ENCODE measurements at places on chromosomes 5 and 9.
A peak's percentile ranks its signal among the peaks of the same experiment; 100 is the strongest.

DNA sequence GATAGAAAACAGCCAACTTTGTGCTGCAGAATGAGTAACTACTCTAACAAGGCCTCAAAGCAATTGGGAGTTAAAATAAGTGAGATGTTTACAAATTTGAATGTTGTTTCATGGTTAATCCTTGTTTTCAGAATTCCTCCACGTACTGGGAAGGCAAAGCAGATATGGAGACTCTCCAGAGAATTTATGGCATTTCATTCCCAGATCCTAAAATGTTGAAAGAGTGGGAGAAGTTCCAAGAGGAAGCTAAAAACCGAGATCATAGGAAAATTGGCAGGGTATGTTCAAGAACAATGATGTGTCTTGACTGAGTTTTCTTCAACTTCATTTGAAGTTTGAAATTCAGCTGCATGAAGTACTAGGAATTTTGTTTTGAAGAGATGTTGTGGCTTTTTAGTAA lies 16.4 kb downstream of the TARS1 start:
- DNase-seq, result no peak

- no peak for DNase-seq
Observed at GRCh38 chr5:110842948-110843347, 104.1 kb downstream of the SLC25A46 start.

DNA sequence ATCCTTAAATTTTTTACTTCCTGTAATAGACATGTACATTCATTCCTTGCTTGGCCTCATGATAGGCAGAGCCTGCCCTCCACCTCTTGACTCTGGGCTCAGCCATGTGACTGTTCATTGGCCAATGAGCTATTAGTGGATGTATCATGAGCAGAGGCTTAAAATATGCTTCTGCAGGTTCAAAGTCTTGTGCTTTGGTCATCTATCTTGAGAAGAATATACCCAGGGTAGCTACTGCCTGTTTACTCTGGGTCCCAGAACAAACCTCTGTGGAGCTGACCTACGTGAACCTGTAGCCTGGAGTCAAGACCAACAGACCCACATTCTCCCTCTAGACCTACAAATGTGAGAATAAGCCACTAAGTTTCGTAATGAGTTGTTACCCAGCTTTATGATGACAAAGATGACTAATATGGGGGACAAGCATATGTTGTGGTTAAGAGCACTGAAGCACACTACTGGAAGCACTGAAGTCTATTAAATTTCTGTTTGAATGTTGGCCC lies 244.4 kb downstream of the MAST4 start:
- DNase-seq, result no peak

DNA sequence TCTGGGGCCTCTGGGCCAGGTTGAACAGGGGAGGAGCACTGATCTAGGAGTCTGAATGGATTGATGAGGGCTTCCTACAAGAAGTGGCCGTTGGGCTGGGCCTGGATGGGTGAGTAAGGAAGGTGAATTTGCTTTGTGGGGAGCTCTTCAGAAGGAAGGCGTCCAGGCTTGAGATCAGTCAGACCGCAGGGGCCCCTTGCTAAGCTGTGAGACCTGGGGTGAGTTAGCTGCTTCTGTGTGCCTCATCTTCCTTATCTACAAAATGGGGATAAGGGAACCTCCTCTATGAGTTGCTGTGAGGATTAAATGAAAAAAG lies 1.1 kb upstream of the SYNPO start:
- DNase-seq, result no peak

DNA sequence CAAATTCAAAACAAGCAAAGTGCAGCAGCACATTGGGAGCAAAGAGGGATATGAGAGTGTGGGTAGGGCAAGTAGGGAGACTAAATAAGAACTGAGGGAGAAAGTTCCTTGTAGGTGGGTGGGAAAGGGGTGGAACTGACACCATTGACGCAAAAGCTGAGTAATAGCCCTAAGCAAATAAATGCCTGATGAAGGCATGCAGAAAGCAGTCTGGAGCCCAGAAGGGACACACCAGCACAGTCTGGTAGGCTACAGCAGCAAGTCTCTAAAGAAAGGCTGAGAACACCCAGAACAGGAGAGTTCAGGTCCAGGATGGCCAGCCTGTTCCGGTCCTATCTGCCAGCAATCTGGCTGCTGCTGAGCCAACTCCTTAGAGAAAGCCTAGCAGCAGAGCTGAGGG lies at the start of gene INSL4:
INSL4 (plus strand) TSS at position 208 of the 400 bp plus-strand sequence; CDS start at position 313, 105 bp downstream.
- no peak for DNase-seq

- no peak for DNase-seq
Observed at GRCh38 chr5:121366515-121366914, 485.2 kb upstream of the FTMT start.

GRCh38 chr5:149264439-149265067 lies 7.1 kb upstream of the AFAP1L1 start:
- DNase-seq, result peak; percentile 82

GRCh38 chr5:15690611-15691010 lies 190.6 kb downstream of the FBXL7 start:
- DNase-seq, result no peak

GRCh38 chr5:144085381-144085780 lies 85.1 kb downstream of the YIPF5 start:
- no peak for DNase-seq

DNA sequence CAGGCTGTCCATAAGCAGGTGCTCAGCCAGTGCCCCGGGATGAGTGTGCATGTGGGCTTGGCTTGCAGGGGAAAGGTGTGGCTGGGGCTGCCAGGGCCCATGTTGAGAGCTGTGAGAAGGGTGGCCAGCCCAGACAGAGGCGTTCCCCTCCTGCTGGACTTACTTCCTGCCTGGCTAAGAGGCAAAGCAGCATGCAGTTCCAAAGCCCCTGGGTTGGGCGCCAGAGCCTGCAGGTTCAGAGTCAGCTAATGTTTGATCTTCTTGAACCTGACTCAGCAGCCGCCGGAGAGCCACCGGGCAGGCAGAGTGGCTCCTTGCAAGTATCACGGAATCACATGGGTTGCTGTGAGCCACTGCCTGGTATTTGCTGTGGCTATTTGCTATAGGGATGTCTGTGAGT lies 168.4 kb upstream of the MAP1B start:
- peak; percentile 52 for DNase-seq

DNA sequence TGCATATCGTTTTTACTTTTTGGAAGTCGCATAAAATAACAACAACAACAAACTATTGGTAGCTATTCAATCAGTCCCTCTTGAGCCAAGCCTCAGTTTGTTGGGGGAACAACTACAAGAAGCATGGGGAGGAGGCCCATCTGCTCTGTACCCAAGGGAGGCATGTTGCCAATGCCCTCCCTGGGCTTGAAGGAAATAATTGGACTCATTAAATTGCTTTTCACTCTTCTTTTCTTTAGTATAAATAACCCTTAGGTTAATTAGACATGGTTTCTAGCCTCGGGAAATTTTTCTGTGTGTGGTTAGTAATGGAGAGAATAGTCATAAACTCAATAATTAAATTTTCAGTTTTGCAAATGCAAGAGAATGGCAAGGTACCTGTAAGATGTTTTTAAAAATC lies 500.7 kb downstream of the TLE4 start:
- DNase-seq, result no peak

GRCh38 chr9:131885144-131885609 lies 145.3 kb upstream of the RAPGEF1 start:
- no peak for DNase-seq

DNA sequence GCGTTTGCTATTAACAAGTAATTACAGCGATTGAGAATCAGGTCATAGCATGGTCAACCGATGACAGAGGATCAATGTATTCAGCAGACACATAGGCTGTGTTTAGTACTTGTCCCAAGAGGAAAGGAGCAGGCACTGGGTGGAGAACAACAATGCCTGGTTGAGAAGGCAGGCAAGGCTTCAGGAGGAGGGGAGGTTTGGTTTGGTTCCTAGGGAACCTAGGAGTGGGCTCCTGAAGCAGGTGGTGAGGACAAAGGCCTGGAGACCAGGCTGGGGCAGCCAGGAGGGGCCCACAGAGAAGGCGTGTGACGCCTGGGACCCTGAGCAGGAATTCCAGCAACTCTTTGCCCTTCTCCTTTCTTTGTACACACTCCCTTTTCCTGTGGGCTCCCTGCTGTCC lies 195.6 kb downstream of the SPOCK1 start:
- no peak for DNase-seq

DNA sequence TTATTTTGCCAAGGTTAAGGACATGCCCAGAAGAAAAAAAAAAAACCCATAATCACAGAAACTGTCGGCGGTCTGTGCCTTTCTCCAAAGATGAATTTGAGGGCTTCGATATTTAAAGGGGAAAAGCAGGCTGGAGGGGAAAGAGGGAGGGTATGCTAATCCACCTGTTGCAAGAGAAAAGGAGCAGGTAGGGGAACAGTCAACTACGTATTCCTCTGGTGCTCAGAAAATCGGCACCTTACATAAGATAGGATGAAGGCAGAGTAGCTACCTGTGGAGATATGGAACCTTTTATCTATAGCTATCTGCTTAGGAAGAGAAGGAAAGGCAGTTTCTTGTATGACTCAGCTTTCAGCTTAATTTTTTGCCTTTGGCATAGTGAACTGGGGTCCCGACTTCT lies 77.7 kb downstream of the PTCD2 start:
- DNase-seq, result no peak

- no peak for DNase-seq
Observed at GRCh38 chr9:33177086-33177485, 9.9 kb upstream of the B4GALT1 start.

DNA sequence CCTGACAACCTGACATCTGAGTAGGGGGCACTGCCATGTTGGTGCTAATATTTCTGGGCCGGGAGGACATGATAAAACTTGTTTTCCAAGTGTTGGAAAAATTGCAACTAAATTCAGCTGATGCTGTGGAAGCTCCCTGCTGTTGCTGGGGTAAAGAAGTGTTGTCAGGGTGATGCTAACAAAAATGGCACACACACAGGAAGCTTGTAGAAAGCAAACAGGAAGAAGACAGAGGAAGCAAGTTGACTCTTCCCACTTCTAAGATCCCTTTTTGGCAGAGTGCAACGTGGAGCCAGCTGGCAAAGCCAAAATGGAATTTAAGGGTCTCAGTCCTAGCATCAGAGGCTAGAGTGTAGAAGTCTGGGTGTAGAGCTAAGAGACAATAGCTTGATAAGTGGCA lies 11.3 kb upstream of the RIOK2 start:
- no peak for DNase-seq

DNA sequence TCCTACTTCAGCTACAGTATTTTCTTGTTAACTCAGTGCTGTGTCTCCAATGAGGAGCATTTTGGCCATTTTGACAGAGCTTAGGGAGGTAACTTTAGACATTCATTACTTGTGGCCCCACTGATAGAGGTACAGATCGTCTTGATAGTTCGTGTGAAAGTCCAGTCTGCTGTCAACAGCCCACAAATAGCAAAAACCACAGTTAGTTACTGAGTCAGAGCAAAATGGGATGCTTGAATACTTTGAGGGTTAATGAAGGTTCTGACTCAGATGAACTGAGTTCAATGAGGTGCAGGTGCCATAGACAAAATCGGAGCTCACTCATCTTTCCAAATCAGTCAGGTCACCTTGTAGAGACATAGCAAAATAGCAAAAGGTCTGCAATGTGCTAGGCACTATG lies 163.1 kb upstream of the TLE4 start:
- DNase-seq, result no peak

- no peak for DNase-seq
Observed at GRCh38 chr5:52771343-52772039, 16.2 kb upstream of the ITGA1 start.

DNA sequence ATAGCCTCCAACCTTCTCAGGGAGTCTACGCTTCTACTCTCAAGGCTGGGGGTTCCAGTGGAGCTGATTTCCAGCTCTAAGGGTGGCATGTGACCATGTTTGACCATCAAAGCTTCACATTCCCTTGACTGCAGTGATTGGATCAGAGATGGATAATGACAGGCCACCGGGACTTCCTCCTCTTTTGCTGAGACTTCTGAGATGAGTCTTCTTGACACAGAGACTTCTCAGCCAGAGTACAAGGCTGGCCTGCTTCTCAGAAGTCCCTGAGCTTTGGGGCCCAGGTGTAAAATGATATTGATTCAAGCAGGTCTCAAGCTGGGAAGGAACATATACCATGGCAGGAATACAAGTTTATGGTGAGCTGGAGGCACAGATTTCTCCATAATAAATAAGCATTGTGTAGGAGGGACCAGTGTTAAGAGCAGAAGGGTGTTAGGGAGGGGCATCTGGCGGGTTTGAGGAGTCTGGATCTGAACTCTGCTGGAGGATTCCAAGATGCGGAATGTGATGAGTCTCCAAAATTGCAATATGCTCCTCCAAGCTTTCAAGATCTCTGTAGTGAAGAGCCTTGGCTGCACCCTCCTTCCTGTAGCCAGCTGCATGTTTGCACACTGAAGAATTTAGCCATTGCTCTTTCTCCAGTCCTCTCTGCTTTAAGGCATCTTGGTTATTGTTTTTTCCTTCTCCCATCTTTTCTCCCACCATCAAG lies 41.7 kb upstream of the HSD17B4 start:
- DNase-seq, result no peak

- DNase-seq, result no peak
Observed at GRCh38 chr9:126925876-126926275, 11.3 kb downstream of the RALGPS1 start.

GRCh38 chr5:109141222-109142200 lies 268.3 kb downstream of the PJA2 start:
- DNase-seq, result no peak

DNA sequence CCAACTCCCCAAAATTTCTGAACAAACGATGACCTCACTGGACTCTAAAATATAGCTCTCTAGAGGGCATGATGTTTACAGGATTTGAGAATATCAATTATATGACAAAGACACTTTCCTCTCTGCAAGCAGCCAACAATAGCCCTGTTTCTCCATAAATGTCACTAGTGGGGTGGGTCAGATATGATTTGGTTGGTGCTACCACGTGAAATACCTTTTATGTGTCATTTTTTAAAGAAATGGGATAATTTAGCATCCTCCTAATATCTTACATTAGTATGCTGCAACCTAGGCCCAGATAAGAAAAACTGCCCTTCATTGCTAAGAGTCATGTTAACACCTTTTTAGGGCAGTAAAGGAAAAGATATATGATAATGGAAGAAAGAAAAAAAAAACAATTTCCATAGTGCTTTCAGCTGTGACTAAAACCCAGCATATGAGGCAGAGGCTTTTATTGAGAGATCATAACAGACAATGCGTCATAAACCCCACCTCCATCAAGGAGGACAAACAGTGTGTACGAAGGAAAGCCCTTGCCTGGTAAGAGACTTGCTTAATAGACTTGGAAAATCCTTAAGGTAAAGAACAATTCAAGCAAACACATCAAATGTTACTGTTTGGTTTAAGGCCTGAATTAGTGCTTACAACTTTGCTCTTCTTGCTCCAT lies 372.4 kb upstream of the PAPPA start:
- no peak for DNase-seq

- no peak for DNase-seq
Observed at GRCh38 chr9:91177661-91178280, 183.9 kb downstream of the AUH start.
